ENCODE measurements at places on chromosomes 7 and 10.

GRCh38 chr10:5970527-5970926 is 6.8 kb downstream of the IL15RA start:
- no peak for DNase-seq
- peak overlapping the region; percentile 80 for H3K27ac ChIP-seq
- H3K36me3 ChIP-seq, result peaks cover 2% of the 10 kb centered on the region
- H3K4me1 ChIP-seq, result peaks cover 29% of the 10 kb centered on the region
- peak overlapping the region; percentile 43 for H3K4me3 ChIP-seq
- no peaks in the 10 kb centered on the region for H3K27me3 ChIP-seq

GRCh38 chr10:119803264-119803663 is 69.4 kb downstream of the MCMBP start:
- DNase-seq, result no peak
- H3K4me1 ChIP-seq, result peaks cover 9% of the 10 kb centered on the region
- no peaks in the 10 kb centered on the region for H3K27me3 ChIP-seq
- H3K36me3 ChIP-seq, result peaks cover 18% of the 10 kb centered on the region
- no peak overlapping the region for H3K27ac ChIP-seq

- H3K27me3 ChIP-seq, result peaks cover 11% of the 10 kb centered on the region
- H3K4me3 ChIP-seq, result no peak overlapping the region
- peaks cover 7% of the 10 kb centered on the region for H3K4me1 ChIP-seq
- peaks cover 11% of the 10 kb centered on the region for H3K36me3 ChIP-seq
- H3K27ac ChIP-seq, result no peak overlapping the region
Measured at GRCh38 chr10:48287417-48288391, 13.2 kb upstream of the FRMPD2 start.

DNA sequence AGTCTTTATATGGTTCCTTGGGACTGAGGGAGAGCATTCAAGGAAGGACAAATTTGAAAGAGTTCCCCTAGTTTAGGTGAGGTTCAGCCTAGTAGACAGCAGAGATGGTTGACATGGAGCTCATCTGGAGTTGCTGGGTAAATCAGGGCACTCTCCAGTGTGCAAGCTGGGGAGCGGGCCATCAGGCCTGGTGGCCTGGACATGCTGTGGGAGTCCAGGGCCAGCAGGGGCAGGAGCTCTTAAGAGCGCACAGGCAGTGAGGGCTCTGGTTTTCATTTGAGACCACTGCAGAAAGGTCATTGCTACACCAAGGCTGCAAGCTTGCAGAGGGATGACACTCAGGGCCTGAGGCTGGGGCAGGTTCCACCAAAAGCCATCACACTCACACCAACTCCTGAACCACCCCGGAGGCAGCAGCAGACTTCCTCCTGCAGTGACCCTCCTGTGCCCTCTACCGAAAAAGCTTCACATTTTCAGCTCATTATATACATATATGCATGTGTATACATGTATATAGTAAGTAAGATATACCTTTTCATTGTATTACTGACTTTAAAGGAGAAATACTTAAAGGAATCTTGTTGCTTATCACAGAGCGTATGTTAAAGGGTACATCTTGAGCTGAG is 39.5 kb downstream of the STEAP1B start:
- H3K4me3 ChIP-seq, result no peak overlapping the region
- H3K36me3 ChIP-seq, result peaks cover 2% of the 10 kb centered on the region
- no peak overlapping the region for H3K27ac ChIP-seq
- H3K27me3 ChIP-seq, result peaks cover 2% of the 10 kb centered on the region

DNA sequence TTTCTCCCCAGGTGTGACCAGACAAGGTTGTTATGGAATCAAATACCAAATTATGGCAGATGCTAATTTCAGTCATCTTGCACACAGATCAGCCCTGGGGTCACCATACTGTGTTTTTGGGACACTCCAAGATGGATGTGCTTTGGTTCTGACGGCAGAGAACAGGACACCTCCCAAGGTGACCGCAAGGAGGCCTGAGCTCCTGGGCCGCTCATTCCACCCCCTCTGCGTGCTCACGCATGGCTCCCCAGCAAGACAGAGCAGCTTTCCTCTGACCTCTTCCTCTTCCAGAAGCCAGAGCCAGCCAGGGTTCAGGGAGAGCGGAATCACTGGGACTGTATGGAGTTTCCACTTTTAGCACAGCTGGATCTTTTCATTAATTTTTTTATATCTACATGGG is 402.8 kb downstream of the DNAJB6 start:
- no peak overlapping the region for H3K27ac ChIP-seq
- no peaks in the 10 kb centered on the region for H3K36me3 ChIP-seq
- H3K4me1 ChIP-seq, result no peaks in the 10 kb centered on the region
- no peak for DNase-seq
- no peak overlapping the region for H3K4me3 ChIP-seq
- H3K27me3 ChIP-seq, result no peaks in the 10 kb centered on the region

DNA sequence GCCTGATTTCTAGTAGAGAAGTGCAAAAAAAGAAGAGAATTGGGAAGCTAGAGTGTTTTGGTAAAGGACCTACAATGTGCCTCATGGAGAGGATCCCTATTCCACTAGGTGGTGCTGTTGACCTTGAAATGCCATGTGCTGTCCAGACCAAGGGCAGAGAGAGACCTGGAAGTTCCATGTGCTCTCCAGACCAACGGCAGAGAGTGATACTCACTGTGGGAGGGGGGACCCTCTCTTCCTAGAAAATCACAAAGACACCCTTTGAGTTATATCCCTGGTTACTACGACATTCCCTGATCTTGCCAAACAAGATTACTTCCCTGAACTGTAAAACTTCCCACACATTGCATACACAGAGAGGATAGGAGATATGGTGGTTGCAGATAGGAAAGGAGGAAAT is 212.7 kb upstream of the ZNF804B start:
- no peaks in the 10 kb centered on the region for H3K27me3 ChIP-seq
- no peaks in the 10 kb centered on the region for H3K4me1 ChIP-seq
- H3K36me3 ChIP-seq, result no peaks in the 10 kb centered on the region
- no peak overlapping the region for H3K27ac ChIP-seq
- no peak overlapping the region for H3K4me3 ChIP-seq

GRCh38 chr7:33909318-33909717 is 4.0 kb downstream of the BMPER start:
- H3K27ac ChIP-seq, result no peak overlapping the region
- H3K27me3 ChIP-seq, result peaks cover 12% of the 10 kb centered on the region
- H3K4me1 ChIP-seq, result no peaks in the 10 kb centered on the region
- H3K36me3 ChIP-seq, result no peaks in the 10 kb centered on the region
- DNase-seq, result no peak

DNA sequence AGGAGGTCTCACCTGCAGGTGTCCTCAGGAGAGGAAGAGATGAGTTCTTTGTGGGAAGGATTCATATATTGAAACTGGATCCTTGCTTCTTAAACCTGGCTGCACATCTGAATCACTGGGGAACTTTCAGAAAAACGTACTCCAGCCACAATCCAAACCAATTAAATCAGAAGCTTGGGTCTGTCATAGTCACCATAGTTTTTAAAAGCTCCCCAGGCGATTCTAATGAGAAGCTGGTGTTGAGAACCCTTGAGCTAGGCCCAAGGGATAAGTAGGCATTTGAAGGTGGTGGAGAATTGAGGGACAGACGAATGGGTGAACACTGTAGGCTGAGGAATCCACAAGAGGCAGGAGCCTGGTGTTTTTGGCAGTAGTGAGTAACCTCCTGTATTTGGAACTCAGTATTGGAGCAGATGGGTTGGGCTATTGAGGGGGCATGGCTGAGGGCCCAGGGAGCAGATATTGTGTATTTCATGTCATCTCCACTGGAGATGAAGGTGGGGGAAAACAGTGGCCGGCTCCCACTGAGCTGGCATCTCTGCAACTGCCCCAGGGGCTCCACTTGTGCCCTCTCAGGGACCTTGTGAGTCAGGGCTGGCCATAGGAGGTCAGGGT is 14.5 kb downstream of the ADCYAP1R1 start:
- no peak overlapping the region for H3K27ac ChIP-seq
- H3K36me3 ChIP-seq, result no peaks in the 10 kb centered on the region
- DNase-seq, result no peak

- no peak overlapping the region for H3K4me3 ChIP-seq
- H3K27ac ChIP-seq, result no peak overlapping the region
- H3K4me1 ChIP-seq, result peaks cover 5% of the 10 kb centered on the region
Measured at GRCh38 chr10:88048312-88048711, 184.9 kb downstream of the PTEN start.

GRCh38 chr10:19663344-19663743 is 152.9 kb upstream of the PLXDC2 start:
- H3K4me3 ChIP-seq, result no peak overlapping the region
- H3K27ac ChIP-seq, result no peak overlapping the region
- H3K36me3 ChIP-seq, result no peaks in the 10 kb centered on the region
- DNase-seq, result no peak
- no peaks in the 10 kb centered on the region for H3K27me3 ChIP-seq
- no peaks in the 10 kb centered on the region for H3K4me1 ChIP-seq

DNA sequence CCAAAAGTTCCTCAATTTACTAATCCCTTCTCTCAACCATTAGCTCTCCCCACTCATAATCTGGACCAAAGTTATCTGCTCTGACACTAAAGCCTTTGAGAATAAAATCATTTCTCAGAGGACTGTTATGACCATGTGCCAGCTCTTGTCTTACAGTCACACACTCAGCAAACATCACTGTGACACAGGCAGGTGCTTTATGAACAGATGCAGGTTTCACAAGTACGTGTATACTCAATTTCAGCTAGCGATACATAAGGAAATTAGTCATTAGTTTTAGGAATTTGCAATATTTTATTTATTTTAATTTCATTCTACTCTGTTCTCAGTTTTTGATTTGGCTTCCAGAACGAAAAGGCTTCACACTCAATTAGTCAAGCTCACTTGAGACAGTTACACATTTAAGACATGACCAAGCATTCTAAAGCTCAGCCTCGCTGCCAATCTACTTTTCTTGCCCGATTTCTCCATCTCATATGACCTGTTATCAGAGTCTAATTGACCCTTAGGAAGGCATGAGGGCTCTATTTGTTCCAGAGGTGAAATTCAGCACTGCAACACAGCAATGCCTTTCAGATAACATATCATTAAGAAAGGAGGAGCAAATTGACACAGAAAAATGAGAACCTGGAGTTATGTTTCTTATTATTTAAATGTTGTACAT is 76.8 kb downstream of the TFEC start:
- H3K27ac ChIP-seq, result no peak overlapping the region
- DNase-seq, result no peak
- H3K4me1 ChIP-seq, result no peaks in the 10 kb centered on the region
- no peaks in the 10 kb centered on the region for H3K27me3 ChIP-seq
- H3K36me3 ChIP-seq, result peaks cover 2% of the 10 kb centered on the region

GRCh38 chr7:130367088-130367755 is 13.1 kb upstream of the CPA1 start:
- no peak overlapping the region for H3K4me3 ChIP-seq
- DNase-seq, result no peak
- H3K27me3 ChIP-seq, result peaks cover 5% of the 10 kb centered on the region
- H3K4me1 ChIP-seq, result peaks cover 3% of the 10 kb centered on the region
- H3K27ac ChIP-seq, result no peak overlapping the region

DNA sequence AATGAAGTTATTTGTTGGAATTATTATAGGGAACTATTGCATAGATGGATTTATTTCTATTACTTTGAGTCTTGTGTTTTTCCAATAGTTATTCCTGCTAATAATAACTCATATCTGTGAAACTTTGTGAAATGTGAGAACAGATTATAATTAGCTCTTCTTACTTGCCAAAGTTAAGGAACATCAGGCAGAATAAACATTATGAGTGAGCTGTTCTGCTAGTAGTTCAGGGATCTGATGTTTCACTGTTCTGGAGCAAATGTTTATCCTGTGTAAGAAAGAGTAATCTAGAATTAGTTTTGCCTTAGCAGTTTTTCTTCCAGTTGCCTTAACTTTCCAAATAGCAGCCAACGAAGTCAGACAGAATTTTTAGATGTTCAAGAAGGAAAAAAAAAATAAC is 245.2 kb upstream of the PLXDC2 start:
- H3K27ac ChIP-seq, result no peak overlapping the region
- no peak for DNase-seq
- no peaks in the 10 kb centered on the region for H3K36me3 ChIP-seq
- no peak overlapping the region for H3K4me3 ChIP-seq

DNA sequence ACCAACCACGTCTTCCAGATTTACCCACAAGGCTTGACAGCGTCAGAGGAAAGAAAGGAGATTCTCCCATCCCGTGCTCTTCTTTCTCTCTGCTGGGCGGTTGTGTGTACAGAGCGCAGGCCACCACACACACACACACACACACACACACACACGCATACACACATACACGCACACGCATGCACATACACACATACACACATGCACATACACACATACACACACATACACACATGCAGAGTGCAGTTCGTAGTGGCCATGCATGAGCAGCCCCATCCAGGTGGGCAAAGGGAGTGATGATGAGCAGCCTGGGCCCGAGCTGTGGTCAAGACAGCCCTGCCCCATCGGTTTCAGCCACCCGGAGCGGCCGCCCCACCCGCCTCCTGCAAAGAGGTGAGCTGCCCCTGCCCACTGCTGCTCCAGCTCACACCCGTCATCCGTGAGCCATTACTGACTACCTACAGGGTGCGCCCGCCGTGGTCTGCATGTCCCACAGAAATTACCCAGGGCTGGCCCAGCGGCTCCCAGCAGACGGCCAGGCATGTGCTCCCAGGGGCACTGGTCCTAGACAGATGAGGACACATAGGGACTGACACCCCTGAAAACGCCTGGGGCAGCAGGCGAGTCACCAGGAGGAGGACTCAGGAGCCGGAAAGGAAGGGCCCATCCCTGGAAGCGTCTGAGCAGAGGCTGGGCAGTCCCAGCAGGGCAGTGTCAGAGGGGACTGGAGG is 69.6 kb downstream of the ASB13 start:
- H3K27ac ChIP-seq, result no peak overlapping the region
- H3K27me3 ChIP-seq, result peaks cover 26% of the 10 kb centered on the region
- H3K4me3 ChIP-seq, result no peak overlapping the region
- DNase-seq, result no peak
